ENCODE measurements at places on chromosomes 2 and 18.

DNA sequence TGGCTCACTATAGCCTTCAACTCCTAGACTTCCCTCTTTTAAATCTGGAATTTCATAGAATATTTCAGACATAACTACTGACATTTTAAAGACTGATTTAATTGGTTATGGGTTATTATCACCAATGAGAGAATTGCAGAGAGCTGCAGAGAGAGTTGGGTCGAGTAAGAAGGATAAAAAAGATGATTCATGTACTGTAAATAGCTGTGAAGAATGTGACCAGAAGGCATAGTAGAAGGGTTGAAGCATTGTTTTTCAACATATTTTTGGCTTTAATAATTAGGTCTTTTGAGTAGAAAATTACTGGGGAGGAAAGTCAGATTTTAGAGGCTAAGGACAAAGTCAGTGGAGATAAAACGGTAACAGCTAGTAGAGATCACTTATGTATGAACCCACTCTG is 503.2 kb upstream of the SLC8A1 start:
- DNase-seq: no peak

GRCh38 chr2:180124273-180125139 is 117.4 kb upstream of the CWC22 start:
- DNase-seq: no peak

GRCh38 chr18:35510076-35510651 is 12.4 kb upstream of the INO80C start:
- no peak for DNase-seq

DNA sequence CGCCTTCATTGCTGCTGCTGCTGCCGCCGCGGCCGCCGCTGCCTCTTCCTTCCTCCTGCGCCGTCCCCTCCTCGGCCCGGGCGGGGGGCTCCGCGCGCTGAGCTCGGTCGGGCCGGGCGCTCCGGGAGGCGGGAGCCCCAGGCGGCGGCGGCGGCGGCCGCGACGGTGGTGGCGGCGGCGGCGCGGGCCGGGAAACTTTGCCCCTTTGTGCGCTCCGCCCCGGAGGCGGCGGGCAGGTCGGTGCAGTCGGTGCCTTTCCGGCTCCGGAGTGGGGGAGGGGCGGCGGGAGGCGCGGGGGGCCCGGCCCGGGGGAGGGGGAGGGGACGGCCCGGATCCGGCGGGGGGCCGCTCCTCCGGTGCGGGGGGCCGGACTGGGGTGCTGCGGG is 205 bp downstream of the TET3 start:
- peak; percentile 65 for DNase-seq

DNA sequence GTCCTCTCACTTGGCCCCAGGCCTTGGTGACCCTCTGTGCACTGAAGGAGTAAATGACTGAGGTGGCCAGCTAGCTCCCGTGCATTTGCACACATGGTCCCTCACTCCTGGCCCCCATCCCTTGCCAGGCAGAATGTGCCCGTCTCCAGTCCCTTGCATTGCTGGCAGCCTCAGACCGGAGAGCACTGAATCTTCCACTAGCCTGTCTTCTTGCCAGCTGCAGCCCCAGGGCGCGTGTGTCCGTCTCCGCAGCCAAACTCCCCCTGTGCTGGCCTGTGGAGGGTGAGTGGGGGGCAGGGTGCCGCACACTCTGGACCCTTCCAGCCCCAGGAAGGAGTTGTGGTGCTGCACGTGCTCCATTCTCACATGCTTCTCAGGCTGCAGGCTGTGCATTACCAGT is 35.9 kb downstream of the INPP4A start:
- DNase-seq: no peak

DNA sequence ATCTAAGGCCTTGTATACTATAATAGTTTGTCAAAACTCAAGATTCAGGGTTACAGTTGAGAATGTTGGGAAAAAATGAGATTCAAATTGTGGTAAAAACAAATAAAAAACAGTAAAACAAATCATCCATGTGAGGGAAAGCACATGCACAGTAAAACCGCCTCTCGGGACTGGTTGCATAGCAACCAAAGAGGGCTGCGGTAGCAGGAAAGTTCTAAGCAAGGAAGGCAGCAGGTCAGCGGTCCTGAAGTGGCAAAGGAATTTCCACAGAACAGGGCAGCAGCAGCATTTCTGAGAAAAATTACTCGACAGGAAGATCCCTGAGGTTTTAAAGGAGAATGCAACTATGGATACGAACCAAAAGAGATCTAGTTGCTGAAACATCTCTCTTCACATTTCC is 93.7 kb downstream of the DYNAP start:
- DNase-seq: no peak

DNA sequence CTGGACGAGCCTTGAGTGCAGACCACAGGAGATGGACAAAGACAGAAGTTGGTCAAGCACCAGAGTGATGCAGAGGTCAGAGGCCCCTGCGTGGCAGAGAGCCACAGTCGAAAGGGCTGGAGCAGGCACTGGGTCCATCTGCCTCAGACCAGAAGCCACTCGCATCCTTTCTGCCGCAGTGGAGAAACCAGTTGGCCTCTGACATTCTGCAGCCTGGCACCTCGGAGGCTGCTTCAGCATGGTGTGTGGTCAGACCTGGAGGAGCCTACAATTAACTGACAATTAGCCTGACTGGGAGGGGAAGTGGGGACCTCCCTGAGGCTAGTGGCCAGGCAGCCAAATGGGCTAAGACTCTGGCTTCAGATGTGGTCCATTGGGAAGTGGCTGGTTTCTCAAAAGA is 111.1 kb downstream of the SGPP2 start:
- DNase-seq: no peak

GRCh38 chr18:54173980-54174630 is 50.4 kb downstream of the MBD2 start:
- no peak for DNase-seq

DNA sequence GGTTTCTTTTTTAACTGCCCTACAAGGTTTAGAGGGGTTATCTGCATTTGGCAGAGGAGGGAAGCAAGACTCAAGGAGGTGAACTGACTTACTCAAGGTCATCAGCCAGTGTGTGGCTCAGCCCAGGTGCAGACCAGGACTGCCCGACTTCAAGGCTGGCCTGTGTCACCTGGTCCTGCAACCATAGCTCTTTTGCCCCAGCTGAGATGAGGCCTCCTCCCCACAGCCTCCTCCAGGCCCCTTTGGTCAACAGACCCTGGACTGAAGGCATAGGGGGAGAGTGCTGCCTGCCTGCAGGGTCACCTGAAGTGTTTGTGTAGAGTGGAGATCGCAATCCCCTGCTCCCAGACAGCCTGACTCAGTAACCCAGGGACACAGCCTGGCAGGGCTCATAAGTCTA is 168.5 kb upstream of the GLI2 start:
- DNase-seq: no peak

DNA sequence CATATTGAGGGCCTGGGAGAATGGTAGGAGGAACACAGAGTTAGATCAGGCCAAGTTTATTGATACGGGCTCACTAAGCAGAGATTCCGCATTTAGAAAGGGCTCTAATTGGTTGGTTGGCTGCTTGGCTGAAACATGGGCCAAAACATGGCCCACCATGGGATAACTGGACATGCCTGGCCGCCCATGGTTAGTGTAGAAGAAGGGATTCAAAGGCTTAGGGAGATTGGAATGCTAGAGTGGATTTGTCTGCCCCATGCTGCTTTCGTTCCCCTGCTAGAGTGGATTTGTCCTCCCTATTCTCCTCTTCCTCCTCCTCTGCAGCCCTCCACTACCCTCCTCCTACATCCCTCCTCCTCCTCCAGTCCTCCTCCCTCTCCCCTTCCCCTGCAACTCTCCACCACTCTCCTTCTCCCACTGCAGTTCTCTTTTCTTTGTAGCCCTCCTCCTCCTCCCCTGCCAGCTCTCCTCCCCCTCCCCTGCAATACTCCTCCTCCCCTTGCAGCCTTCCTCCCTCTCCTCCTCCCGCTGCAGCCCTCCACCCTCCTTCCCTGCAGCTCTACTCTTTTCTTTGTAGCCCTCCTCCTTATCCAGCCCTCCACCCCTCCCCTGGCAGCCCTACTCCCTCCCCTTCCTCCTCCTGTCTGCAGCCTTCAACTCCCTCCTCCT is 17.2 kb downstream of the BOK start:
- DNase-seq: no peak

- no peak for DNase-seq
Observed at GRCh38 chr2:207546822-207547221, 17.1 kb downstream of the CREB1 start.

Data from activated naive CD4-positive, alpha-beta T cell (primary cell).